ENCODE measurements at places on chromosomes 16 and 17. TPM values are rescaled to one million over a fixed set of nuclear protein-coding genes. Genes with fewer than 3 reads are reported as not detected.

Gene NT5C3B
- total RNA-seq, result 77.9 TPM

Gene CCDC200
- not detected for total RNA-seq

Gene G6PC3
- total RNA-seq, result 12.4 TPM

Gene PIRT
- not detected for total RNA-seq

Gene TBC1D3E
- not detected for total RNA-seq

Gene KRT27
- not detected for total RNA-seq

Gene MARVELD3
- total RNA-seq, result 5.7 TPM

Gene SLFN14
- total RNA-seq, result not detected

Gene G6PC1
- not detected for total RNA-seq

Gene WFIKKN2
- 0.73 TPM for total RNA-seq

Gene TBC1D3H
- total RNA-seq, result not detected

Gene HAS3
- total RNA-seq, result 2.6 TPM

Data from uterus (tissue), 4 donors.